ENCODE measurements at places on chromosomes 16 and 17.

DNA sequence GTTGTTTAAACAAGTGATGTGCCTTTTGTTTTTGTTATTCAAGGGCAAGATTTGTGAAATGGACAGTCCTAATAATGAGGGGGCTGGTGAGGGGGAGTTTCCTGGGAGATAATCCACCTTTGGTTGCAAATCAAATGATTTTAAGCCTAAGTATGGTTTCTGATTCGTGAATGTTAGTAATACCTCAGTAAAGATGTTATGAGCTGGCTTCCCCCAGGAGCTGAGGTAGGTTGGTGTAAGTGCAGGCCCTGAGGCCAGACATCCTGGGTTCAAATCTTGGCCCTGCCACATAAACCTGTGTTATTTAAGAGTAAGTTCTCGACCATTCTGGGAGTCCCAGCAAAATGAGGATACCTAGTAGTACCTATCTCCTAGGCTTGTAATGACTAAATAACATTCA, 1.5 kb downstream of the SNX29 start:
- ATAC-seq: no peak

- ATAC-seq: no peak
Measured at GRCh38 chr16:17964196-17964595, 372.3 kb downstream of the NPIPA8 start.

- ATAC-seq: peak; percentile 59
Measured at GRCh38 chr16:67490335-67491096, 7.2 kb upstream of the AGRP start.

DNA sequence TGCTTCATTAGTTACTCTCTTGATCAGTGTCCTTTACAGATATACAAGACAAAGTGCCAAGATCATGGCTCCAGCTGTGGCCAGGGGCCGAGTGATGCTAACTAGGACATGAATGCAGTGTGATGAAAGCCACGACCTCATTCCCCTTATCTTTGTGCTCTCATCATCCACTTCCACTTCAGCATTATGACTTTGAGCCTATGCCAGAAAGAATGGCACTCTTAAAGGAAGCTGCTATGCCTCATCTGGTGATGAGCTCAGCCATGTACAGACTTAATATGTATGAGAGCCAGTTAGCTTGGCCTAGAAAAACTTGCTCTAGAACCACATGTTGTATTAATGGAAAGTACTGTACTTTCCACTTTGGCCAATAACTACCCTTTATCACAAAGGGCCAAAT, 179.1 kb downstream of the TOX3 start:
- ATAC-seq: no peak

GRCh38 chr16:56593573-56594291, 4.4 kb downstream of the MT3 start:
- no peak for ATAC-seq

GRCh38 chr17:61669522-61669921, 78.5 kb upstream of the NACA2 start:
- no peak for ATAC-seq
